ENCODE measurements at places on chromosomes 1 and 21. TPM values are rescaled to one million over a fixed set of nuclear protein-coding genes. Genes with fewer than 3 reads are reported as not detected.

DNA sequence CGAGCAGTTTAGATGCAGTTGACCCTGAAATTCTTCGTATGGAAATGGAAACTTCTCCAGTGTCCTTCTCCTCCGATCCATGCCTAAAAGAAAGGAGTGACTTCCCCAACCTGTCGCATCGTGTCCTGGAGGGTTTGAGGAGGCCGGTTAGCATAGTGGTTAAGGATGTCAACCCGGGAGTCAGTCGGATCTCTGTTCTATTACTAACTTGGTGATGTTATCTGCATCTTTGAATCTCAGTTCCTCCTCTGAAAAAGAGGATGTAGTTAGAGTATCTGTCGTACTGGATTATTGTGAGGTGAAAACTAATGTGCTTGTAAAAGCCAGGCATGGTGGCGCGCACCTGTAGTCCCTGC, 684 bp downstream of the ZBTB8B start:
- no peaks in the 10 kb centered on the region for H3K27me3 ChIP-seq
- H3K4me3 ChIP-seq = peak overlapping the region; percentile 90
- no peak for DNase-seq
- H3K36me3 ChIP-seq = peaks cover 3% of the 10 kb centered on the region
- H3K27ac ChIP-seq = no peak overlapping the region
- peaks cover 8% of the 10 kb centered on the region for H3K4me1 ChIP-seq

Gene LRRIQ3
- total RNA-seq = 0.21 TPM

DNA sequence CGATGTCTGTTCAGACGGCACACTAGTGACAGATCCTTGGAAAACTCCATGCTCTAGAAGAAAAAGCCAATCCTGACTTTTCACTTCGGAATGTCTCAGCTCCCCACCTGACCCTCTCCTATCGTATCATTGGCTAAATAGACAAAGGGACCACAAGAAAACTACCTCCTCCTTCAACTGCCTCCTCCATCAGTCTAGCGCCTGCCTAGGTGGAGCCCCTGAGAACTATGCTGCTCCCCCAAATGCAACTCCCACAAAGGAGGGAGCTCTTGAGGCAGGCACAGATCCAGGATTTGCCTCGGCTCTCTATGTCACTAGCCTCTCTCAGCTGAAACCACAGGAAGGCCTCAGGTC, 148.4 kb downstream of the TOMM20 start:
- no peak overlapping the region for H3K4me3 ChIP-seq
- H3K4me1 ChIP-seq = peaks cover 54% of the 10 kb centered on the region
- peaks cover 5% of the 10 kb centered on the region for H3K27me3 ChIP-seq
- no peak overlapping the region for H3K27ac ChIP-seq
- DNase-seq = no peak
- no peaks in the 10 kb centered on the region for H3K36me3 ChIP-seq

Gene LCE1E
- total RNA-seq = not detected

DNA sequence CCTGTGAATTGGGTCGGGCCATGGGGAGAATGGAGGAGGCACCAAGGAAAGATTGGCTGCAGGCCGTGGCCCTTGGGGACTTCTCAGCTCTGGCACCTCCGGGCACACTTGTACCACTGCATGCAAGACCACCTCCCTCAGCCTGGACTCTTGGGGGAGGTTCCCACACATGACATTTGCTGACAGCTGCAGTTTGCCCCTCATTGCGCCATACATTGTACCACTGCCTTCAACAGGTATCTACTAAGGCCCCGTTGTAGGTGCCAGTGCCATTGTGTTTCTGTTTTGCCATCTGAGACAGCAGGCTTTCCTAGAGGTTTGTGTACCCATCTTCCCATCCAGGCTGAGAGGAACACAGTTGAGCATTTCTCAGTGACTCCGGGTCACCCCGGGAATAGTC, 159.4 kb upstream of the TMEM51 start:
- H3K36me3 ChIP-seq = peaks cover 6% of the 10 kb centered on the region
- H3K27ac ChIP-seq = no peak overlapping the region
- peaks cover 5% of the 10 kb centered on the region for H3K27me3 ChIP-seq
- H3K4me1 ChIP-seq = peaks cover 13% of the 10 kb centered on the region
- H3K4me3 ChIP-seq = no peak overlapping the region
- no peak for DNase-seq

Gene OR10Z1
- not detected for total RNA-seq

Gene RAB3B
- 15.1 TPM for total RNA-seq

GRCh38 chr1:192907545-192908243, 98.9 kb downstream of the RGS2 start:
- H3K27me3 ChIP-seq = peaks cover 1% of the 10 kb centered on the region
- no peak overlapping the region for H3K4me3 ChIP-seq
- DNase-seq = no peak
- no peaks in the 10 kb centered on the region for H3K4me1 ChIP-seq

DNA sequence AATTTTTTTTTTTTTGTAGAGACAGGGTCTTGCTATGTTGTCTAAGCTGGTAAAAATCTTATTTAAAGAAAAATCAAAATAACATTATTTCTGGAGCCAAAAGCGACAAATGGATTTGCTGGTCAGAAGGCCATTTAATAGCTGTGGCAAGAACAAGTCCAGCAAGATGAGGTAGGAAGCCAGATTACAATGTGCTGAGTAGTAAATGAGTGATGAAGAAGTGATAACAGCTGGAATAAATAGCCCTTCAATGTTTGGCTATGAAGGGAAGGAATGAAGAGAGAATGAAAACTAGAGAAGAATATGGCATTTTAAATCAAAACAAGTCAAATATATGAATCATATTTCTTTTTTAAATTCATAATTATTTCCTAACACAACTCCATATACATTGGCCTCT, 34.5 kb downstream of the SYDE2 start:
- no peaks in the 10 kb centered on the region for H3K27me3 ChIP-seq
- H3K36me3 ChIP-seq = no peaks in the 10 kb centered on the region
- no peaks in the 10 kb centered on the region for H3K4me1 ChIP-seq
- DNase-seq = no peak
- H3K27ac ChIP-seq = no peak overlapping the region

DNA sequence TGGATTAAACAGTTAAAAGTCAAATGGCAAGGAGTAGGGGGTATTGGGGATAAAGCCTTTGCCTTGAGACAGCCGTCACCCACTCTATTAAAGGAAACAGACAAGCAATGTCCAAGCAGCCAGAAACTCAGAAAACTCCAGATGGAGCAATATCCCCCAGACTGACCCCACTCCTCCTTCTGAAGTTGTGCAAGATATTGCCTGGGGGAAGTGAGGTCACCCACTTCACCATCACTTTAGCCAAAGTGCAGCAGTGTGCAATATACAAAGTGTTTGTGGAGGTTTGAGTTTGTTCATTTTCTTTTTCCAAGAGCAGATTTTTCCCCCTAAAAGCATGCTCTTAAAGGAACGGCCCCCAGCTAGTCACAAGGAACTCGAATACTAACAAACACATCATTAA, 125.1 kb downstream of the ETS2 start:
- no peaks in the 10 kb centered on the region for H3K4me1 ChIP-seq
- peaks cover 4% of the 10 kb centered on the region for H3K27me3 ChIP-seq
- H3K36me3 ChIP-seq = no peaks in the 10 kb centered on the region
- no peak overlapping the region for H3K27ac ChIP-seq
- no peak overlapping the region for H3K4me3 ChIP-seq

Gene EPHA2
- total RNA-seq = 109 TPM

DNA sequence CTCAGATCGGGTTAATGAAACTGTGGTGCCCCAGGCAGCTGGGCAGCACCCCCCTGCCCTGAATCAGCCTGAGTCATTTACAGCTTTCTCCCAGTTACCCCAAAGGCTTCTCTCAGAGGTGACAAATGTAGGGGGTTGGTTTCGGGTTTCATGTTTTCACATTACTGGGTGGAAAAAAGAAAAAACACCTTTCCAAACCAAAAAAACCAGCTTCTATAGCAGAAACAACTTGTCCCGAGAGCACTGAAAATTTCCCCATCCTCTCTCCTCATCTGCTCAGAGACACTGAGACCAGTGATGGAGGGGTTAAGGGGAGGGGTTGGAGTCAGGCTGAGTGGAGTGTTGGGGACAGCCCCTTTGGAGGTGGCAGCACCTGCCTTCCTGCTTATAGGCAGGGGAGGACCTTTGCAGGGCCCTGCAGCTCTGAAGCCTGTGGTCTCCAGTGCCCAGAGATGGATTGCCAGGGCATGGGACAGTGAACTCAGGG, 15.6 kb downstream of the UTP11 start:
- peak overlapping the region; percentile 51 for H3K4me3 ChIP-seq
- no peak overlapping the region for H3K27ac ChIP-seq
- peaks cover 28% of the 10 kb centered on the region for H3K36me3 ChIP-seq
- H3K4me1 ChIP-seq = peaks cover 58% of the 10 kb centered on the region
- no peak for DNase-seq

DNA sequence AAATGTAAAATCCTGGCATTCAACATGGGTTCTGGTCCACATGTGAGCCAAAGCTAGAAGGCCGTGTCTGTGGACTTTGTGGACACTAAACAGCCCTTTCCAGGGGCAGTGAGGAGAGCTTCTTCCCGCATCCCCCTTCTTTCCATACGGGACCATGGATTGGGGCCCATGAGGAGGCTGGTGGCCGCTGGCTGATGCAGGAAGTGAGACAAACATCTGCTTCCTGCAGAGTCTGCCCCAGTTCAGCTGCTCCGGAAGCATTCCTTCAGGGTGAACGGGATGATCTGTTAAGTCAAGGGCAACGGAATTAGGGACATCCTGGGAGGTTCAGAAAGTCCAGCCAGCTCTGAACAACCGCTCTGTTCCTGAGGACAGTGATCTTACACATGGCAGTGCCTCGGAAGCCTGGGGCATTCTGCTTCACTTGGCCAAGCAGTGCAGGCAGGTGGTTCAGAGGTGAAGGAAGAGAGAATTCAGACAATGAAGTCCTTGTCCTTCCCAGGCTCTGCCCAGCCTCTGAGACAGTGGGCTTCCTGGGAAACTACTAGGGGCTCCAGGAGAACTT, 1.5 kb downstream of the CA6 start:
- H3K27ac ChIP-seq = peak overlapping the region; percentile 83
- peak; percentile 46 for DNase-seq
- H3K4me1 ChIP-seq = peaks cover 54% of the 10 kb centered on the region
- no peaks in the 10 kb centered on the region for H3K36me3 ChIP-seq
- no peak overlapping the region for H3K4me3 ChIP-seq
- peaks cover 7% of the 10 kb centered on the region for H3K27me3 ChIP-seq

Gene NSL1
- 33.0 TPM for total RNA-seq

GRCh38 chr1:204222764-204223055, 8.9 kb upstream of the GOLT1A start:
- H3K4me1 ChIP-seq = peaks cover 2% of the 10 kb centered on the region
- no peak for DNase-seq
- H3K4me3 ChIP-seq = no peak overlapping the region

DNA sequence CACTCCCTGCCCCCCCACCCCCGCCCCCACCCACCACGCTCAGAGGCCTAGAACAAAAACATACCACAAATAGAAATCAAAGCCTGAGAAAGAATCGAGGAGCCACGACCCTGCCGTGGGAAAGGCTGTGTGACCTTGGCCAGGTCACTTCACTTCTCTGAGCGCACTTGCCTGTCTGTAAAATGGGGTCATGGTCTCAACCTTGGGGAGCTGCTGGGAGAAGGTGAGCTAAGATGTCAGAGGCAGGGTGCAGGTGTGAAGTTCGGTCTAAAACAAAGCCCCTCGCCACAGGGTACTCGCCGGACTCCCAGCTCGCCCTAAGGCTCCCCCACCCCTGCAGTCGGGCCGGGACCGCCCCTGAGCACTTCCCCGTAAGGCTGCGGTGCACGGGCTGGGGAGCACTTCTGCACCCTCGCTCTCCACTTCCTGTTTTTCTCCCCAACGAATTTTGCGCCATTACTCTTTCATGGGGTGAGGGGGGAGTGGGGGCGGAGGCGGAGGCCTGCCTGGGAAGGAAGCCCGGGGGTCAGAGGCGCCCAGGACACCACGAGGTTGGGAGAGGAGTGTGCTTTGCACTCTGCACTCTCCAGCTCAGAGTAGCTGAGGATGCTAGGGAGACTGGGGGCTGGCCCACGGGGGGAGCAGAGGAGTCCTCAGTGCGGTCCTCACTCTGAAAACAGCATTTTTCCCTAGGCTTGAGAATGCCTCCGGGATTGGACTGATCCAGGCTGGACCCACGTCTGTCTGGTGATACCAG, 21.9 kb upstream of the PIK3CD start:
- no peak overlapping the region for H3K27ac ChIP-seq
- no peaks in the 10 kb centered on the region for H3K36me3 ChIP-seq
- H3K27me3 ChIP-seq = peaks cover 7% of the 10 kb centered on the region

Gene RGS16
- 11.8 TPM for total RNA-seq

Gene CLCNKA
- not detected for total RNA-seq

DNA sequence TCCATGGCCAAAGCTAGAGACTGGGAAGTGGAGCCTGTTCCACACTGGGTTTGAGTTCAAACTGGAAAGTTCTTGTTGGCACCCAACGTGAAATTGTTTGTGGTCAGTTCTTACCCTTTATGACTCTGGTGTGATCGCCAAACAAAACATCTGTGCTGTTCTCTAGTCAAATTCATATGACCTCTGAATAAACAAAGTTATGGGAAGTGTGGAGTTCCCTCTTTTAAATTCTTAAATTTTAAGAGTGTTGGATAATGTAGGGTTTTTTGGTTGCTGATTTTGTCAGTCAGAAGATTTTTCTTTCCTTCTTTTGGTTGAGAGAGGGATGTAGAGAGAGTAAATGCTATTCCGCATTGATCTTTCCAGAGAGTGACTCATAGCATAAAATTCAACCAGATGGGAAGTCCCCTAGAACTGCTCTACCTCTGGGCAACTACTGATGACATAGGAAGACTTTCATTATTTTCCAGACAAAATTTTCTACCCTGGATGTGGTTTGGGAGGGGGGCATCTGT, 36.4 kb downstream of the CHML start:
- no peaks in the 10 kb centered on the region for H3K36me3 ChIP-seq
- H3K27me3 ChIP-seq = no peaks in the 10 kb centered on the region
- H3K4me3 ChIP-seq = no peak overlapping the region
- no peak overlapping the region for H3K27ac ChIP-seq

- H3K4me1 ChIP-seq = peaks cover 2% of the 10 kb centered on the region
- no peaks in the 10 kb centered on the region for H3K27me3 ChIP-seq
- DNase-seq = peak; percentile 70
- H3K27ac ChIP-seq = no peak overlapping the region
- H3K36me3 ChIP-seq = peaks cover 10% of the 10 kb centered on the region
- H3K4me3 ChIP-seq = no peak overlapping the region
Measured at GRCh38 chr21:41817228-41817627, 50.4 kb upstream of the RIPK4 start.

DNA sequence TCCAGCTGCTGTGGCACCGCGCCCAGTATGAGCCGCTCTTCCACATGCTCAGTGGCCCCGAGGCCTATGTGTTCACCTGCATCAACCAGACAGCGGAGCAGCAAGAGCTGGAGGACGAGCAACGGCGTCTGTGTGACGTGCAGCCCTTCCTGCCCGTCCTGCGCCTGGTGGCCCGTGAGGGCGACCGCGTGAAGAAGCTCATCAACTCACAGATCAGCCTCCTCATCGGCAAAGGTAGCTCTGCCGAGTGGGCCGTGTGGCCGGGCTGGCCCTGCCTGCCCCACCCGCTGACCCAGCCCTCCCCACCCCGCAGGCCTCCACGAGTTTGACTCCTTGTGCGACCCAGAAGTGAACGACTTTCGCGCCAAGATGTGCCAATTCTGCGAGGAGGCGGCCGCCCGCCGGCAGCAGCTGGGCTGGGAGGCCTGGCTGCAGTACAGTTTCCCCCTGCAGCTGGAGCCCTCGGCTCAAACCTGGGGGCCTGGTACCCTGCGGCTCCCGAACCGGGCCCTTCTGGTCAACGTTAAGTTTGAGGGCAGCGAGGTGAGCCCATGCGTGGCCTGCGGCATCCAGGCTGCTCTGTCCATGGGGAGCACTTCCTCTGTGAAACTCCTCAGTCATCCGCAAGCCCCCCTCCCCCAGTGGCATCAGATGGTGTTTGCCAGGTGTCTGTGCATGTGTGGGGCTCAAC, 64.2 kb downstream of the PIK3CD start:
- no peaks in the 10 kb centered on the region for H3K36me3 ChIP-seq
- H3K4me3 ChIP-seq = no peak overlapping the region
- H3K4me1 ChIP-seq = peaks cover 7% of the 10 kb centered on the region

All from endothelial cell (in vitro differentiated cells).